ENCODE measurements at places on chromosomes 13 and 19. TPM values are rescaled to one million over a fixed set of nuclear protein-coding genes. Genes with fewer than 3 reads are reported as not detected.
A peak's percentile ranks its signal among the peaks of the same experiment; 100 is the strongest.

GRCh38 chr13:51286135-51287002, 53.1 kb upstream of the SERPINE3 start:
- no peak for DNase-seq

DNA sequence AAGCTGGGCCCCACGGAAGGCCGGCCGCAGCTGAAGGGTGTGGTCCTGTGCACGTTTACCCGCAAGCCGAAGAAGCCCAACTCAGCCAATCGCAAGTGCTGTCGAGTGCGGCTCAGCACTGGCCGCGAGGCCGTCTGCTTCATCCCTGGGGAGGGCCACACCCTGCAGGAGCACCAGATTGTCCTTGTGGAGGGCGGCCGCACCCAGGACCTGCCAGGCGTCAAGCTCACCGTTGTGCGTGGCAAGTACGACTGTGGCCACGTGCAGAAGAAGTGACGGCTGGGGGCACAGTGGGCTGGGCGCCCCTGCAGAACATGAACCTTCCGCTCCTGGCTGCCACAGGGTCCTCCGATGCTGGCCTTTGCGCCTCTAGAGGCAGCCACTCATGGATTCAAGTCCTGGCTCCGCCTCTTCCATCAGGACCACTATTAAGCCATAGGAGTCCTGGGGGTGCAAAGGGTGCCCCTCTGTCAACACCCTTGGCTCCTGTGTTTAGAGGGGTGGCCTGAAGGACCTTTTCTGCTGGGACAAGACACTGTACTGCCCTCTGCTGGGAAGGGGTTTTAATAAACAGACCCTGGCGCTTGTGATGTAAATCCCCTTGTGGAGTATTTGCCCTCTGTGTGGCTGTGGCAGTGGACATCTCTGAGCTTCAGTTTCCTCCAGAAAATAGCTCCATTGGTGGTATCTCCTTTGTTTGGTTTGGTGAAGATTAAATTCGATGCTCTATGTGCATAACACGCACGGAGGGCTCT, 1.9 kb downstream of the MRPS12 start:
- DNase-seq = no peak

GRCh38 chr13:112900226-112900600, 68.8 kb upstream of the MCF2L start:
- no peak for DNase-seq

GRCh38 chr19:16620584-16620983, 7.4 kb downstream of the MED26 start:
- no peak for DNase-seq

- no peak for DNase-seq
Measured at GRCh38 chr19:49585023-49585422, 3.9 kb downstream of the PRRG2 start.

DNA sequence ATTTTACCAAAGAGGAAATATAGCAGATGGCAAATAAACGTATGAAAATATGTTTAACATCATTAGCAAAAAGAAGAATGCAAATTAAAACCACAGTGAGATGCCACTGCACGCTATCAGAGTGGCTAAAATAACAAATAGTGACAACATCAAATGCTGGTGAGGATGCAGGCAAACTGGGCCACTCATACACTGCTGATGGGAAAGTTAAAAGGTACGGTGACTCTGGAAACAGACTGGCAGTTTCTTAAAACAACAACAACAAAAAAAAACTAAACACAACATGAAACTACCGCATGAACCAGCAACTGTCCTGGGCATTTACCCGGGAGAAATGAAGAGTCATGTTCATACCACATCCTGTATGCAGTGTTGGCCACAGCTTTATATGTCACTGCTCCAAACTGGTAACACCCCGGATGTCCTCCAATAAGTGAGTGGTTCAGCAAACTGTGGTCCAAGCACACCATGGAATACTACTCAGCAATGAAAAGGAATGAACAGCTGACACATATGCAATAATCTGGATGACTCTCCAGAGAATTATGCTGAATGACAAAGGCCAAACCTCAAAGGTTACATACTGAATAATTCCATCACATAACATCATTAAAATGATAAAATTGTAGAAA, 22.3 kb downstream of the EPS15L1 start:
- no peak for DNase-seq

DNA sequence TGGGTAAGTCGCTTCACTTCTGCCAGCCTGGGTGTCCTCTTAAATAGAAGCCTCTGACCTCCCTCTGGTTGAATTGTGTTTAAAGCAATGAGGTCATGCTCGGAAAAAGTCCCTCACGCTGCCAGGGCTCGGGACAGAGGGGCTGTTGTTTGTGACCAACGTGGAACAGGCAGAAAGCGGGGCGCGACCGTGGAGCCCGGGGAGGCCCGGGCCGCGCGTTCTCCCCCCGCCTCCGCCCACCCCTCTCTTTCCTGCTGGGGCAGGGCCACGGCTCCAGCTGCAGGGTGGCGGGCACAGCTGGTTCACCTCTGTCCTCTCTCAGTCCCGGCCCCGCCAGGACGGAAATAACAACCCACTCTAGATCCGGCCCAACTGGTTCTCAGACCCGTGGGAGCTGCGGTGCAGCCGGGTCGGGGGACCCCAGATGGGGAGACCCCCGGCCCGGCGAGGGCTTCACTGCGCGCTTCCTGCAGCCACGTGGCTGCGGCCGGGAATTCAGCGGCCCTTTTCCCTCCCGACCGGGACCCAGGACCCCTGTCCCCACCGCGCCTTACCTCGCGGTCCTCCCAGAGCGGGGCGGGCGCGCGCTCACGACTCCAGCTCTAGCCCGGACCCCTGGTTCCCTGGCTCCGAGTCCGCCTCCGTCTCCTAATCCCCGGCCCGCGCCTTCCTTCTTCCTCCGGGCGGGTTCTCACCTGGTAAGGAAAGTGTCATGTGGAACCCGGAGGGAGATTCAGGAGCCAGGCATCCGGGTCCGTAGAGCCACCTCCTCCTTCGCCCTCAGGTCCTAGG, 1.9 kb downstream of the CDC42EP5 start:
- DNase-seq = no peak

GRCh38 chr19:50203281-50204080, at the start of gene MYH14:
Gene MYH14 (plus strand): TSS chr19:50203622. CDS start chr19:50210366, 6,744 bp downstream.
- no peak for DNase-seq

GRCh38 chr19:38985262-38985661, 9.7 kb upstream of the FBXO17 start:
- DNase-seq = no peak

DNA sequence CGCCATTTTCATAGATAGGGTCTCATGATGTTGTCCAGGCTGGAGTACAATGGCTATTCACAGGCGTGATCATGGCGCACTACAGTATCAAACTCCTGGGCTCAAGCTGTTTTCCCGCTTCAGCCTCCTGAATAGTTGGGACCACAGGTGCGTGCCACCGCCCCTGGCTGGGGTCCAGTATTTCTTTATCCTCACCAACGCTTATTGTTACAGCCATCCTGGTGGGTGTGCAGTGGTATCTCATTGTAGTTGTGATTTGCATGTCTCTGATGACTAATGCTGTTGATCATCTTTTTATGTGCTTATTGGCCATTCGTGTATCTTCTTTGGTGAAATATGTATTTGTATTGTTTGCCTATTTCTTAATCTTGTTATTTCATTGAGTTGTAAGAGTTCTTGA, 49.0 kb downstream of the SIPA1L3 start:
- no peak for DNase-seq

DNA sequence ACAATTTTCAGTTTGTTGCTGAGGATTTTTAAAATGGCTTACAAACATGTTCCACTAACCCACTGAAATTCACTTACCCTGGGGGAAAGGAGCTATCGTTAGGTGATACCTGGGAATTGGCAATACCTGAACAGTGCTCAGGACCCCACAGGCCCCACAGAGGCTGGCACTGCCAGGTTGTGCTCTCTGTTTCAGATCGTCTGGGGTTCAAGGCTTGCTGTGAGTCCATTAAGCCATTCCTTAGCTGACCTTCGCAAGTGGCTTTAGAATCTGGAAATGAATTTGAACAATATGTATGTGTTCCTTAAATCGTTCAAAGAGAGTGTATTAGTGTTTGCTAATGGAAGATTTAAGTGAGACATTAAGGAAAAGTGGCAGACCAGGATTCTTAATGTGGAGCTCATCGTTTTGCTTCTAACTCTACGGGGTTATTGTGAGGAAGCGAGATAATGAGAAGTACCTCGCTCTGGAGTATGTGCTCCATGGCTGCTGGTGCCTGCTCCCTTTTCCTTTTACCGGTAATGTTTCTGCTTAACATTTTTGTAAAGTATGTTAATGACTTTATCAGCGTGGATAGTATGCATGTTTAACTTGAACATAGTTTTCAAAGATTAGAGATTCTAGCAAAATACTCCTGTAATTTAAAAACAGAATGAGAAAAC, 13.6 kb downstream of the KLF5 start:
- DNase-seq = no peak

- no peak for DNase-seq
Measured at GRCh38 chr13:93409001-93409400, 182.4 kb downstream of the GPC6 start.

DNA sequence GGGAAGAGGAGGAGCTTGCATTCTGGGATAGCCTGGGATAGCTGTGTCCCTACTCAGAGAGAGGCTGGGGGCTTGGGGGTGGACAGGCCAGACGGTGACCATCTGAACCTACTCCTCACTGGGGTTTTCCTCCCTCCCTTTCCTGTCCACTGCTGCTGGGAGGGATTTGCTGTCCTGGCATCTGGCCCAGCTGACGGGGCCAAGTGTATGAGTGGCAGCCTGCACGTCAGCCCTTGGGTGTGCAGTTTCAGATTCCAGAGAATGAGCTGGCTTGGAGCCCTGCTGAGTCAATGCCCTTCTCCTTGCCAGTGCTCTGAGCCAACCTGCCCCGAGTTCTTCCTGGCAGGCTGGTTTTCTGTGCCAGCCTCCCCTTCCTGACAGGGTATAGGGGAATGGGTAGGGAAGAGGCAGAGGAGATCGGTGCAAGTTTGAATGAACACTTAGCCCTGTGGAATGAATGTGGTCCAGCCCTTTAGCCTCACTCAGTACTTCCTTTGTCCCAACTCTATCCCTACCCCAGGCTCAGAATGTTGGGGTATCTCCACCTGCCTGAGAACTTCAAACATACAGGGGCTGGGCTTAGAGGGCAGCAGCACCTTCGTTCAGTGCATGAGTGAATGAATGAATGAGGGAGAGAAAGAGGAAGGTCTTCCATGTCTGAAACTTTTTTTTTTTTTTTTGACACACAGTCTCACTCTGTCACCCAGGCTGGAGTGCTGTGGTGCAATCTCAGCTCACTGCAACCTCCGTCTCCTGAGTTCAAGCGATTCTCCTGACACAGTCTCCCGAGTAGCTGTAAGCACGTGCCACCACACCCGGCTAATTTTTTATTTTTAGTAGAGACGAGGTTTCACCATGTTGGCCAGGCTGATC, 1.8 kb upstream of the ANGPTL4 start:
- peak; percentile 86 for DNase-seq

DNA sequence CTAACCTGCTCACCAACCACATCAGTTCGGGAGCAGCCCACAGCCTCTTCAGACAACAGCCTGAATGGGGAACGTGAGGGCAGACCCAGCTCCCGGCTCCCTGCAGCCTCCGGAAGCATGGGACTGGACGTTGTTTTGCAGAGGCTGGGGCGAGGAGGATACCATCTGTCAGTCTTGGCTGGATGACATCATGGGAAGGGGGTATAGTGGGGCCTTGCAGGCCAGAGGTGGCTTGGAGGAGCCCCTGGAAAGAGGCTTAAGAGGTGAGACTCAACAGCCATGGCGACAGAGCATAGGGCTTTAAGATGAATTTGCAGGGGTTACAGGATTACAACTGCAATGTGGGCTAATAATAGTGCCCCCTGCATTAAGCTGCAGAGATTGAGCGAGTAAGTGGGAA, 1.5 kb downstream of the FXYD3 start:
- no peak for DNase-seq

DNA sequence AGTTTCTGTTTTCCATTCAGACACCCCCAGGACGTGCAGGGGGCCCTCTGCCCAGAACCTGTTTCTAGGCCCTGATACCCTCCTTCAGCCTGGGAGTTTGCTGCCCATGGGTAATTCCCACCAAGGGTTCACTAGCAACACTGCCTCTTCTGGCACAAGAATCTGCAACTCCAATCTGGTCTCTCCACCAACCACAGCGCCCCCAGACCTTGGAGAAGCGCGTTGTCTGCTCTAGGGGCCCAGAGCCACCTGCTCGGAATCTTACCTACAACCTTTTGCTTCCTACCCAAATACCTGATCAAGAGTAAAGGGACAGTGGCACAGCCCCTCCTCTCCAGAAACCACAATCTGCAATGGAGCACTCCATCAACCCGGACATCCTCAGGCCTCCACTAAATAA, 763 bp downstream of the ZNF180 start:
- DNase-seq = no peak

Gene SCN1B
- polyA plus RNA-seq = 6.2 TPM

Gene BRME1
- 0.38 TPM for polyA plus RNA-seq

Gene ATP4B
- polyA plus RNA-seq = not detected

Gene SERTAD1
- 21.9 TPM for polyA plus RNA-seq

Gene CDX2
- polyA plus RNA-seq = not detected

Gene PTPRH
- 4.3 TPM for polyA plus RNA-seq

Gene FAM124A
- 0.02 TPM for polyA plus RNA-seq

Gene PRKCG
- not detected for polyA plus RNA-seq

Gene HSD17B14
- 7.4 TPM for polyA plus RNA-seq

All from BJ (cell line).